Activated T-helper 2 cell treated with anti-CD3 and anti-CD28 coated beads, Interferon-gamma antibody, Interleukin-2, Interleukin-4, amounts not matched to agents 10 μg/mL and 5 μg/mL and 100 μg/mL, durations not matched to agents 14 hours and 24 hours and 36 hours (primary cell): ENCODE measurements at places on chromosomes 12 and 14. TPM values are rescaled to one million over a fixed set of nuclear protein-coding genes. Genes with fewer than 3 reads are reported as not detected.

- H3K4me3 ChIP-seq: no peak overlapping the region
- H3K27ac ChIP-seq: no peak overlapping the region
- no peaks in the 10 kb centered on the region for H3K4me1 ChIP-seq
Measured at GRCh38 chr14:74389980-74390379, 36.0 kb downstream of the SYNDIG1L start.

- no peaks in the 10 kb centered on the region for H3K36me3 ChIP-seq
- H3K27ac ChIP-seq: no peak overlapping the region
- H3K4me3 ChIP-seq: no peak overlapping the region
- no peaks in the 10 kb centered on the region for H3K4me1 ChIP-seq
Measured at GRCh38 chr14:64788706-64789105, 84.5 kb downstream of the PLEKHG3 start.

GRCh38 chr14:44388306-44388705 is 118.8 kb downstream of the FSCB start:
- H3K36me3 ChIP-seq: no peaks in the 10 kb centered on the region
- H3K4me3 ChIP-seq: no peak overlapping the region
- no peak for DNase-seq
- no peak overlapping the region for H3K27ac ChIP-seq
- H3K27me3 ChIP-seq: no peaks in the 10 kb centered on the region

DNA sequence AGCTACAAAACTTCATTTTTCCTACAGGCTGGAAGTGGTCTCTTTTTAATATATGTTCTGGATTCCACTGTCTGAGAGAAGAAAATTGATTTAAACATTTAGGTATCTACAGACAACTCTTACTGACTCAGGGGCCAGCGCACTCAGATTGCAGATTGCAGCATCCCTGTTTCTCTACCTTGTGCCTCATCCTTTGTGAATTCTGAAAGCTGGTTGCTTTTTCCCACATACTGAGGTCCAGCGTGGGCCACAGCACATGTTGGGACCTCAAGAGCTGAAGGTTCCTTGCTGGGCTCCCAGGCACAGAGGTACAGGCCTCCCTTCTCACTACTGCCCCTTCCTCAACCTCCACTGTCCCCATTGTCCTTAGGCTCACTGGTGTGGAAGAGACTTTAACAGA is 101.7 kb upstream of the CCDC175 start:
- H3K27me3 ChIP-seq: peaks cover 1% of the 10 kb centered on the region
- H3K4me3 ChIP-seq: no peak overlapping the region
- no peaks in the 10 kb centered on the region for H3K4me1 ChIP-seq
- no peak overlapping the region for H3K27ac ChIP-seq
- H3K36me3 ChIP-seq: no peaks in the 10 kb centered on the region

- H3K27me3 ChIP-seq: no peaks in the 10 kb centered on the region
- no peaks in the 10 kb centered on the region for H3K4me1 ChIP-seq
- H3K27ac ChIP-seq: no peak overlapping the region
- DNase-seq: no peak
- H3K36me3 ChIP-seq: no peaks in the 10 kb centered on the region
Measured at GRCh38 chr14:33596211-33597080, 354.4 kb downstream of the EGLN3 start.

- no peaks in the 10 kb centered on the region for H3K27me3 ChIP-seq
- H3K4me3 ChIP-seq: no peak overlapping the region
- H3K36me3 ChIP-seq: peaks cover 35% of the 10 kb centered on the region
- H3K27ac ChIP-seq: no peak overlapping the region
- no peak for DNase-seq
Measured at GRCh38 chr14:65351493-65352194, 60.9 kb upstream of the FUT8 start.

DNA sequence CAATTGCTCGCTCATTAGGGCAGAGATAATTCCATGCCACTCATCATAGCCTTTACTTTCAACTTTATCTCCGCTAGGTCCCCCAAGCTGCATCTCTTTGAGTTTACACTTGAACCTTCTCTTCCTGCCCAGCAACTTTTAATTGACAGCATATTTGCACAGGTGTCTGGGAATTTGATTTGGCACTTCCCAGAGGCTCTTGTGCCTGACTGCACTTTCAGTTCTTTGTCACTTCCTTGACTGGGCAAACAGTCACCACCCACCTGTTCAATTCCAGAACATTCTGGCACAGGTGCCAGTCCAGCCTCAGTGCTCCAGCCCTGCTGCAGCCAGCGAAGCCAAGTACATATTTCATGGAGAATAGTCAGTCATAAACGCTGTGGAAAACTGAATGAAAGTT is 110.1 kb upstream of the LRIG3 start:
- H3K27ac ChIP-seq: no peak overlapping the region
- H3K4me1 ChIP-seq: no peaks in the 10 kb centered on the region
- no peak for DNase-seq
- no peaks in the 10 kb centered on the region for H3K27me3 ChIP-seq
- H3K4me3 ChIP-seq: no peak overlapping the region

GRCh38 chr12:105214670-105215375 is 21.2 kb downstream of the APPL2 start:
- H3K4me1 ChIP-seq: peaks cover 2% of the 10 kb centered on the region
- no peak overlapping the region for H3K4me3 ChIP-seq
- no peaks in the 10 kb centered on the region for H3K27me3 ChIP-seq
- DNase-seq: no peak
- no peak overlapping the region for H3K27ac ChIP-seq

- peaks cover 35% of the 10 kb centered on the region for H3K4me1 ChIP-seq
- no peaks in the 10 kb centered on the region for H3K27me3 ChIP-seq
- no peak overlapping the region for H3K4me3 ChIP-seq
Measured at GRCh38 chr12:30691122-30691879, 4.4 kb downstream of the IPO8 start.

- no peak overlapping the region for H3K27ac ChIP-seq
- H3K4me1 ChIP-seq: no peaks in the 10 kb centered on the region
- no peaks in the 10 kb centered on the region for H3K36me3 ChIP-seq
- DNase-seq: no peak
- peaks cover 18% of the 10 kb centered on the region for H3K27me3 ChIP-seq
- H3K4me3 ChIP-seq: no peak overlapping the region
Measured at GRCh38 chr12:125340791-125341190, 275.6 kb downstream of the AACS start.

GRCh38 chr12:122052285-122052684 is 26.3 kb upstream of the MLXIP start:
- no peak for DNase-seq
- no peaks in the 10 kb centered on the region for H3K27me3 ChIP-seq
- no peak overlapping the region for H3K4me3 ChIP-seq
- peaks cover 2% of the 10 kb centered on the region for H3K4me1 ChIP-seq
- H3K36me3 ChIP-seq: peaks cover 6% of the 10 kb centered on the region
- no peak overlapping the region for H3K27ac ChIP-seq

- no peak overlapping the region for H3K27ac ChIP-seq
- no peak overlapping the region for H3K4me3 ChIP-seq
- H3K36me3 ChIP-seq: no peaks in the 10 kb centered on the region
- H3K4me1 ChIP-seq: peaks cover 2% of the 10 kb centered on the region
- peaks cover 51% of the 10 kb centered on the region for H3K27me3 ChIP-seq
Measured at GRCh38 chr14:106605548-106606448, 1079.4 kb downstream of the TMEM121 start.

DNA sequence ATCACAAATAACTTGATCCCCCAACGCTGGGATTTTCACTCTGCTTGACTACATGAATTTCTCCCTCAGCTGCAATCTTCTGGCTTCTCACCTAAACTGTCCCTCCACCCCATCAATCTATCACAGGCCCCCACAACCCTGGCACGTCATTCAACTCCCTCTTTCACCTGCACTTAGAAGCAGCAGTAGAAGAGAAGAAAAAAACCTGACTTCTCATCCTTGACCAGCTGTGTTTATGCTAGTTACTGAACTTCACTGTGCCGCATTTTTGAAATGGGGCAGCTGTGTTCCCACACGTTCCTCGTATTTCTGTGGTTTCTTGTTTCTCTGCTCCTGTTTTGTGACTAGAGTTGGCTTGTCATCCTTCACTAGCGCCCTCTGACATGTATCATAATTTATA is 35.0 kb downstream of the ITPR2 start:
- no peaks in the 10 kb centered on the region for H3K27me3 ChIP-seq
- peaks cover 13% of the 10 kb centered on the region for H3K36me3 ChIP-seq
- DNase-seq: no peak
- no peak overlapping the region for H3K4me3 ChIP-seq
- H3K27ac ChIP-seq: no peak overlapping the region

GRCh38 chr12:118541071-118541470 is 164.7 kb downstream of the SUDS3 start:
- DNase-seq: no peak
- H3K27me3 ChIP-seq: no peaks in the 10 kb centered on the region
- H3K4me3 ChIP-seq: no peak overlapping the region
- H3K4me1 ChIP-seq: no peaks in the 10 kb centered on the region
- no peak overlapping the region for H3K27ac ChIP-seq
- no peaks in the 10 kb centered on the region for H3K36me3 ChIP-seq

GRCh38 chr14:100018482-100018881 is 46.7 kb upstream of the EVL start:
- no peaks in the 10 kb centered on the region for H3K4me1 ChIP-seq
- no peaks in the 10 kb centered on the region for H3K27me3 ChIP-seq
- H3K4me3 ChIP-seq: no peak overlapping the region

- no peak for DNase-seq
- H3K27ac ChIP-seq: no peak overlapping the region
Measured at GRCh38 chr12:116337312-116337711, 59.8 kb upstream of the MED13L start.

- peaks cover 5% of the 10 kb centered on the region for H3K4me1 ChIP-seq
- DNase-seq: no peak
- no peaks in the 10 kb centered on the region for H3K36me3 ChIP-seq
- H3K27ac ChIP-seq: no peak overlapping the region
- no peak overlapping the region for H3K4me3 ChIP-seq
- peaks cover 4% of the 10 kb centered on the region for H3K27me3 ChIP-seq
Measured at GRCh38 chr12:112538740-112539139, 120.0 kb downstream of the PTPN11 start.

DNA sequence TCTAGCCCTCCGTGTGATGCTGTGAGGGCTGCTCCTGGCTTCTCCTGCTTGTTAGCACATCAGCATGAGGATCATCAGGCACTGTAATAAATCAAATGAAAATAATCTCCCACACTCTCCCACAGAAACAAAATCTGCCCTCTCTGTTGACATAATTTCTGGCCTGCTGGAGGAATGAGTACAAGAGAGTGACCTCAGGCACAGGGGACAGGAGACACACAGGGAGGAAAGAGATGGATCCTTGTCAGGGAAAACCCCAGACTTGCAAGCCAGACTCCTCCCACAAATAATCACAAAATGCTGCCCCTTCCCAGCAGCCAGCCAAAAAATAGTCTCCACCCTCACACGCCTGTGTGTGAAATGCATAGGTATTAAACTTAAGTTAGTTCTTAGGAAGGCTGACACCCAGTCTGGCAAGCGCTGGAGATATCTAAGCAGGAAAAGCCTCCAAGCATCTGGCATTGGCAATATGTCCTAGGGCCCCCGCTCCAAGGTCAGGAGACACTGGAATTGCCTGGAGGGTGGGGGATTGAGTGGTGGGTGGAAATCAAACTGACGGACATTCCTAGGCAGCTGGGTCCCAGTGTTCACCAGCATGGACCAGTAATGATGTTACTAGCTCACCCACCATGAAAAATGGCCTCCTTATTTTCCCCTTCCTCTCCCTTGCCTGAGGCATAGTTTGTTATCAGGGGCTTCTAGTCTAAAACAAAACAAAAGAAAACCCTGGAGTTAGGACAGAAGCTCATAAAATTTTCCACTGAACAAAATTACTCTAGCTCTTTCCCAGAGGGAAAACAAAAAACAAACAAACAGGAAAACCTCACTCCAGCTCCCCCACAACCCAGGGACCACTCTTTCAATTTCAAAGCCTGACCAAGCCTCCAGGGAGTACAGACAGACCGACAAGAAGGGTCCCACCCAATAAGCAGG is 22.0 kb downstream of the SMUG1 start:
- no peak overlapping the region for H3K27ac ChIP-seq
- H3K27me3 ChIP-seq: peaks cover 3% of the 10 kb centered on the region
- H3K4me1 ChIP-seq: no peaks in the 10 kb centered on the region
- H3K36me3 ChIP-seq: no peaks in the 10 kb centered on the region

GRCh38 chr12:4121506-4122020 is 152.0 kb upstream of the CCND2 start:
- H3K27me3 ChIP-seq: no peaks in the 10 kb centered on the region
- H3K4me1 ChIP-seq: peaks cover 47% of the 10 kb centered on the region
- H3K27ac ChIP-seq: no peak overlapping the region
- no peaks in the 10 kb centered on the region for H3K36me3 ChIP-seq
- no peak overlapping the region for H3K4me3 ChIP-seq

ETV6 gene
- 68.2 and 69.4 TPM in 2 replicates for total RNA-seq

LPCAT3 gene
- total RNA-seq: 30.9 and 34.0 TPM in 2 replicates

KIF21A gene
- total RNA-seq: 35.0 and 35.6 TPM in 2 replicates

FLRT2 gene
- total RNA-seq: not detected in 2 replicates

GLIPR1L1 gene
- not detected in 2 replicates for total RNA-seq

TMEM132C gene
- not detected in 2 replicates for total RNA-seq

CMKLR1 gene
- total RNA-seq: not detected in 2 replicates

OR6C2 gene
- total RNA-seq: not detected in 2 replicates

JAG2 gene
- 2.6 and 3.2 TPM in 2 replicates for total RNA-seq

KRT79 gene
- total RNA-seq: not detected in 2 replicates

PAPLN gene
- total RNA-seq: 0.67 and 0.75 TPM in 2 replicates
